Hypothalamus (tissue), 51 donors: ENCODE measurements at places on chromosomes 1 and 21.

GRCh38 chr1:25700144-25700523 lies 83.5 kb downstream of the MAN1C1 start:
- no peak for DNase-seq

DNA sequence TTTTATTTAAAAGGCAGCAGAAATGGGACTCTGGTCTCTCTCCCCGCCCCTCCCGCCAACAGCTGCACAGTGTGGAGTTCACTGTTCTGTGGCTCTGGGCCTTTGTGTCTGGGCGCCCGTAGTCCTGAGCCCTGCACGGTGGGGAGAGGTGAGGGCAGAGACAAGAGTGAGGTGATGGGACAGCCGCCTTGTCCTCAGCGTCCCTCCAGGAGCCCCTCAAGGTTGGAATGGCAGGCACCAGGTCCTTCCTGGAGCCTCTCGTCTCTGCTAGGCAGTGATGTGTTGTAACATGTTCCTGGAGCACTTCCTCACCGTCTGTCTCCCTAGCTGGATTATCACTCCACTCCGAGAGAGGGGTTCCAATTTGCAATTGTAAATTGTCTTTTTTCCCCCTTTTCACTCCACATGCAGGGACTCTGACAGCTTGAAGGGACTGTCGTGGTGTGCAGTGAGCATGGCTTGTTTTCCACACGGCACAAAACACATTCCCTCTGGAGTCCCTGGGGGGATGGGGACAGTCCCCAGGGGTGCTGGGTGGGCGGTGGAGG lies 44.6 kb upstream of the C1orf174 start:
- no peak for DNase-seq

DNA sequence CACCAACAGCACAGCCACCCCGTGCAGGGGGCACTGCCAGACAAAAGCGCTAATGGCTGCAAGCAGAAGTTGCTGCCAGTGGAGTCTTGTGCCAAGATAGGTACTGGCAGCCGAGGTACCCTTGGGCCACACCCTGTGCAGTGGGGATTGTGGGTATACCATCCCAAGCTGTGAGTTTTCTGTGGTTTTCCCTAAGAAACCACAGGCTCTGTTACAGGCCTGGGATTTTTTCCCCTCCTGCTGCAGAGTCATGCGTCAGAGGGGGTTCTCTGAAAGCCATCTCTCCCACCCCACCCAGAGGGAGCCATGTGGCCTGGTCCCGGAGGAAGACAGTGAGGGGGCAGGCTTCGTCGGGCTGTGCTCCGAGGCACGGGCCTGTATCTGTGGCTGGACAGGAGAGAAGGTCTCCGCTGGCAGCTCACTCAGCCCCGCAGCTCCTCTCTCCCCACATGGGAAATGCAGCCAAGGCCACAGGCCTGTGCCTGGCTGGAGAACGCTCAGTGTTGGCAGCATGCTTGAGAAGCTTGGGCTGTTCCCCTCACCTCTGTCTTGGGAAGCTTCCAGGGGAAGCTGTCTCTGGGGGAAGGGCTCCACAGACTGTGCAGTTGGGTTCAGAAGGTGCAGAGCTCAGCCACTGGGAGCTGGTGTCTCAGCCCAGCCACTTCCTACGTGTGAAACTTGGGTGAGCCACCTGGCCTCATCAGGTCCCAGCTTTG lies 42.5 kb downstream of the NEK2 start:
- DNase-seq, result no peak

DNA sequence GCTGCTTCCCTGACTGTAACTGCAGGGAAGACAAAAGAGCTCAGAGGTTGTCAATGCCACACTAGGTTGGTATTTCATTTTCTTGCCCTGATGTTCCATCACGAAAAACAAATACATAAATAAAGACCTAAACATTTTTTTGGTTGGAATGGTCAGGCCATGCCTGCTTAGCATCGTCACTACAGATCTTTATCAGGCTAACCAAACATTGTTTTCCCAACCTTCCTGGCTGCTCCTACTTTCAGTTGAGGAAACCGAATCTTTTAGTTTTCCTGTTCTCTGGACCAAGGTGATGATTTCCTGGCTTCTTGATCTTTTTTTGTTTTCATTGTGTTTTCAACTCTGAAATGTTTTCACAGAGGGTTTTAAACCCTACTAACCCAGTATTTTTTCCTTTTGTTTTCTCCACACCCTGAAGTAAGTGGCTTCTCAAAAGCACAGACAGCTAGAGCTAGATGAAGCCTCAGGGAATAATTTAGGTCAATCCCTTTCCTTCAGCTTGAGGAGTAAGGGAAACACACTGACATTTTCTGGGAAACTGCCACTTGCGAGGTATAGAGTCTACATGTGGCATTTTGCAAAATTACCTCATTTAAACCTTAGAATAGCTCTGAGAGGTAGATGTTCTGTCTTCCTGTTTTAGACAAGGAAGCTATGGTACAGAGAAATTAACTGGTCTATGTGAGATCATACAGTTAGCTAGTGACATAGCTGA lies 67.2 kb upstream of the CNN3 start:
- no peak for DNase-seq

- DNase-seq, result no peak
These were observed 33.9 kb upstream of the PDC start for GRCh38 chr1:186494832-186495271.

- no peak for DNase-seq
These were observed 1.2 kb upstream of the KIRREL1 start for GRCh38 chr1:157992031-157992832.

DNA sequence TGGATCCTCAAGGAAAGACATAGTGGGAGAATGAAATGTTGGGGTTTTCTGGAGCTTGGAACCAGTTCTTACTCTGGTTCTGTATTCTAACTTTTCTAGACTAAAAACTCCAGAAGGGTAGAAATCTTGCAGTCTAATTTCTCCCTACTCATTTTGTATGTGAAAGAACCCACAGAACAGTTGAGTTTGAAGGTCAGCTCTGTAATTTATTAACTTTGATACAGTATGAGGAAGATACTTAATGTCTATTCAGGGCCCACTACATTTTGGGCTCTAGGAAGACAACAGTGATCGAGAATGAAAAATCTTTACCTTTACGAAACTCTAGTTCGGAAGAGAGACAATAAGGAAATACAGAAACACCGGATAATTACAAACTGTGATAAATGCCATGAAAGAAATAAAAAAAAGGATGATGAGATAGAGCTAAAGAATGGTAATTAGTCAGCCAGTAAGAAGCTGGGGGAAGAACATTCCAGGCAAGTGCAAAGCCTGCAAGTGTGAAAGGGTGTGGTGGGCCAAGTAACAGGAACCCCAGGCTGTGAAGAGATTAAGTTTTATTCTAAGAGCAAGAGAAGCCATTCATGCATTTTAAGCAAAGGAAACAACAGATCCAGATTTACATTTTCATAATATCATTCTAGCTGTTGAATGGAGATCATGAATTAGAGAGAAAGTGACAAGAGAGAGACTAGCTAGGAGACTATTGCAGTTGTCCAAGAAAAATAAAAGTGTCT lies 159.9 kb upstream of the HMCN1 start:
- DNase-seq, result no peak

DNA sequence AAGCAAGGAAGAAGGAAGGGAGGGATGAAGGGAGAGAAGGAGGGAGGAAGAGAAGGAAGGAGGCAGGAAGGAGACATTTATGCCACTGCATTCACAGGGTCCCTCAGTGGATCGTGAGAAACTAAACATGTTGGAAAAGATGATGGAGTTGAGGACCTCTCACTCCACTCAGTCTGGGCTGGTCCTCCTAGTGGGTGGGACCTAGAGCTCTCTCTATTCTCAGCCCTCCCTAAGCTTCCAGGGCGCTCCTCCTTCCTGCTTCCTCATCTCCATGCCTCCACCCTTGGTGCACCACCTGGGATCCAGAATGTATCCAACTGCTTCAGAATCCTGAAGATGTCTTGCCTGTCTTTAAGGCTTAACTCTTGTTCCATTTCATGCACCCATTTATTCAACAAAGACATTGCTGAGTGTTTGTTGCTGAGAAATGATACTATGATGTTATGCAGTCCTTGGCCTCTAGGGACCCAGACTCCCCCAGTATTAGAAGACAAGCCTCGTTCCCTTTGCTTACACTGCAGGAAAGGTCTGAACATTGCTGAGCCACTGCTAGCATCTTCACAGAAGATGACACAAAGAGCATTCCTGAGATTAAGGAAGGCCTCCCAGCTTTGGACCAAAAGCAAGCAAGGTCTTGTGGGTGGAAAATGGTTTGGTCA lies 88.5 kb downstream of the BEND5 start:
- DNase-seq, result no peak
